ENCODE measurements at places on chromosomes 2 and 18.

- H3K36me3 ChIP-seq: no peaks in the 10 kb centered on the region
- no peak overlapping the region for H3K27ac ChIP-seq
- DNase-seq: no peak
- no peaks in the 10 kb centered on the region for H3K27me3 ChIP-seq
- H3K4me3 ChIP-seq: no peak overlapping the region
Measured at GRCh38 chr2:29981402-29981801, 60.0 kb upstream of the ALK start.

DNA sequence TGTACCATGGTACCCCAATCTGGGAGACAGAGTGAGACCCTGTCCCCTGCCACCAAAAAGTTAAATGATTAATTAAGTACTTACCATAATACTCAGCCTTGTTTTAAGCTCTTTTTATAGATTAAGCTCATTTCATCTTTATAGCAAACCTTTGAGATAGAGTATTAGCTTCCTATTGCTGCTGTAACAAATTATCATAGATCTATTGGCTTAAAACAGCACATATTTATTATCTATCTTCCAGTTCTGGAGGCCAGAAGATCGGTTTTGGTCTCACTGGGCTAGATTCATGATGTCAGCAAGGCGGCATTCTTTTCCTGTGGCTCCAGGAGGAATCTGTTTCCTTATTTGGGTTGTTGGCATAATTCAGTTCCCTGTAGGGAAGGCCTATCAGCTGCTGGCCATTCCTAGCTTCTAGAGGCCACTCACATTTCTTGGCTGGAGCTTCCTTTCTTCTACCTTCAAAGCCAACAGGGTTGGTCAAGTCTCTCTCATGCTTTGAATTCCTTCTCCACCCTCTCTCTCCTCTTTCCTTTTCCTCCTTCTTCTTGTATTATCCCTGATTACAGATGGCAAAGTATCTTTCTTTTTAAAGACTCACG is 13.7 kb upstream of the GREB1 start:
- no peaks in the 10 kb centered on the region for H3K27me3 ChIP-seq
- H3K27ac ChIP-seq: no peak overlapping the region
- no peak overlapping the region for H3K4me3 ChIP-seq
- no peaks in the 10 kb centered on the region for H3K4me1 ChIP-seq

- H3K4me1 ChIP-seq: peaks cover 1% of the 10 kb centered on the region
- DNase-seq: no peak
- no peak overlapping the region for H3K4me3 ChIP-seq
- peaks cover 68% of the 10 kb centered on the region for H3K27me3 ChIP-seq
- H3K27ac ChIP-seq: no peak overlapping the region
- no peaks in the 10 kb centered on the region for H3K36me3 ChIP-seq
Measured at GRCh38 chr2:219527076-219527394, 12.8 kb downstream of the ASIC4 start.

GRCh38 chr2:46876741-46877384 is 38.7 kb downstream of the MCFD2 start:
- H3K4me3 ChIP-seq: no peak overlapping the region
- H3K4me1 ChIP-seq: peaks cover 6% of the 10 kb centered on the region
- no peak for DNase-seq

DNA sequence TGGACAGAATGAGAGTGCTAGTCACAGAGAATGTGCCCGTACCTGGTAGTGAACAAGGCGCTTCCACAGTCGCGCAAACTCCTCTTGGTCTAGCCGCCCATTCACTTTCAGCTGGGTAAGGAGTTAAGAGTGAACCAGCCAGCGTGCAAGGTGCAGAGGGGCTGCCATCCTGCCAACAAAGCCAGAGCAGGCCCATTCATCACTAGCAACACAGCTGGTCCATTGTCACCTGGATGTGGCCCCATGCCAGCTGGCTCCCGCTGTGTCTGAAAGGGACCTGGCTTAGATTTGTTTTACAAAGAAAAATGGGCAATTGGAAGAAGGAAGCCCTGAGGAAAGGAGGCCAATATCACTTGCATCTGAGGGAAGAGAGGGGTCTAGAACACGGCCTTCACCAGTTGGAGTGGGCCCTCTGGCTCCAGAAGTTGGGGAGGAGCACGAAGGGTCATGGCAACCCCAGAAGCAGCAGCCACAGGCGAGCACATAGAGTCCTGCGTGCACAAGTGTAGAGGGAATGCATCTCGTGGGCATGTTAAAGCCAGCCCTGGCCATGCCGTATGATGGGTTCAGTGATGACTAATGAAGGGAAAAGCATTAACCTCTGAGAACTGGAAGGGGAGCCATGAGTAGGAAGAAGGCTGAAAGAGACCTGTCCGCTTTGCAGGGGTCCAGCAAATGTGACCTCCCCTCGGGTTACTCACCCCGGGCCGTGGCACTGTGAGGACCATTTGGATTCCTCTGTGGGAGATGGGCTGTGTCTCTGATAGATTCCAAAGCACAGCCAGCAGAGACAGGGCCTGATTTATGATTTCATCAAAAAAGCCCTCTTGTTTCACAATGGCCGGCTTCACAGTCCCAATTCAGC is 70.6 kb downstream of the CAPN13 start:
- no peak overlapping the region for H3K27ac ChIP-seq
- no peak for DNase-seq
- no peaks in the 10 kb centered on the region for H3K4me1 ChIP-seq
- no peak overlapping the region for H3K4me3 ChIP-seq

DNA sequence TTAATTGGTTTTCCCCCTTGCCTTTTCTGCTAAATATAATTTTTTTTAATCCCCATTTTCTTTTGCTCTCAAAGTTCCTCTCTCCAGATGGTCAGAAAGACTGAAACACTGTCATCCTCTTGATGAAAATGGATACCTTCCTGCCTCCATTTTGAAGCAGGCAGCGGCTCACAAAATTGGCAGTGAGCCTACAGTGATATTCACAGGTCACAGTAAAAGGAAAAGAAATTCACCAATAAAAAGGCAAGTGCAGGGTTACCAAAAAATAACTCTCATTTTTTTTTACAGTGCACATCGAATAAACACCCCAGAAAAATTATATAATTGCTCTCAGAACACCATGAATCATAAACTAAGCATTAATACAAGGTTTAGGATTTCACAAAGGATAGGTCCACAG is 307.5 kb downstream of the TCF4 start:
- no peak overlapping the region for H3K27ac ChIP-seq
- no peak overlapping the region for H3K4me3 ChIP-seq
- H3K27me3 ChIP-seq: no peaks in the 10 kb centered on the region
- no peak for DNase-seq
- peaks cover under 1% of the 10 kb centered on the region for H3K4me1 ChIP-seq

Data from activated T-helper 2 cell treated with anti-CD3 and anti-CD28 coated beads, Interferon-gamma antibody, Interleukin-2, Interleukin-4, amounts not matched to agents 10 μg/mL and 5 μg/mL and 100 μg/mL, durations not matched to agents 14 hours and 24 hours and 36 hours (primary cell).